ENCODE measurements at places on chromosomes 2 and 18.
A peak's percentile ranks its signal among the peaks of the same experiment; 100 is the strongest.

- no peak for DNase-seq
Measured at GRCh38 chr18:58005885-58006523, 38.0 kb upstream of the NEDD4L start.

DNA sequence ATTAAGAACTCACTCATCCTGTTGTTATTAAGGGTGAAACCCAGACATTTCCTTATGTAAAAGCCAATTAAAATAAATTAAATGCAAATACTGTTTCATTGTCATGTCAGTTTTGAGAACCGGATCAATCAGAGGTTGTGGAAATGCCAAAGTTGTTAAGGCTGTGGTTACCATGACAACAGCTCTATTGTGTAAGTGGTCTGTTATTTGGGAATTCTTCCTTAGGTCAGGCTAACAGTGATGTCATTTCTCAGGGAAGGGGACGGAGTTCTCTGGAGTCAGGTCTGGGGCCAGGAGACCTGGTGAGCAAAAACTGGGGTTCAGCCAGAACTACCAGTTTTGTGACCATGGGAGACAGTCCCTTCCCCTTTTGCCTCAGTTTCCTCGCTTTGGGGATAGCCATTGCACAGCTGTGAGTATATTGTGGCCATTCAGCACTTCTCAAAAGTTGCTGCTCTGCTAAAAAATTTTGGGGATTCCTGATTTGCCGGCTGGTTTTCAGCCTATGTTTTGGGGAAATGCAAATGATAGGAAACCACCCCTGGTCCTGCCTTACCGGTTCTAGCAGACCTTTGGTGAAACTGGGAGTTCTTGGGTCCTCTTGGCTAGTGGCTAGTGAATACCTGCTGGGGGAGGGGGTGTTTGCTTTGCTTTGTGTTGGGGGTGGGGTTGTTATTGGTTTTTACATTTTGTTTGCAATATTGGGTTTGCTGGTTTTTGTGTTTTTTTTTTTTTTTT lies 21.6 kb downstream of the HPCAL1 start:
- DNase-seq, result no peak

DNA sequence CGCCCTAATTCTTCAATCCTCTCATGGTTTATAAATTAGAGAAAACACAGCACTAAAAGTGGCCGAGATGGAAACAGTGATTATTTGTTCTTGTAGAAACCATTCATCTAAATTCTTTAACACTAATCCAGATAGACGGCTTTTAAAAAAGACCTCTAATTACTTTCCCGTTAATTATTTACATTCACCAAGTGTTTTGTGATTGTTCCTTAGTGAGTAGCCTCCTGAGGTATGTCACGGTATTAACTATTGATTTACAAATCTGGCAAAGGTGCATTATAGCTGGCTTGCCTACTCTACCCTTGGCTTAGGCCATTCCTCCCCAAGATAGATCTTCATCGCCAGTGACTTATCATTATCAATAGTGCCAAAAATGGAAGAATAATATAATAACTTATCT lies 436.4 kb upstream of the ST6GAL2 start:
- DNase-seq, result no peak

- no peak for DNase-seq
Measured at GRCh38 chr18:686339-687111, 25.9 kb downstream of the ENOSF1 start.

GRCh38 chr2:15688924-15689568 lies 97.4 kb downstream of the DDX1 start:
- no peak for DNase-seq

- DNase-seq, result no peak
Measured at GRCh38 chr2:152335726-152336118, 748 bp downstream of the FMNL2 start.

GRCh38 chr2:226813148-226813701 lies 13.6 kb upstream of the IRS1 start:
- DNase-seq, result no peak

DNA sequence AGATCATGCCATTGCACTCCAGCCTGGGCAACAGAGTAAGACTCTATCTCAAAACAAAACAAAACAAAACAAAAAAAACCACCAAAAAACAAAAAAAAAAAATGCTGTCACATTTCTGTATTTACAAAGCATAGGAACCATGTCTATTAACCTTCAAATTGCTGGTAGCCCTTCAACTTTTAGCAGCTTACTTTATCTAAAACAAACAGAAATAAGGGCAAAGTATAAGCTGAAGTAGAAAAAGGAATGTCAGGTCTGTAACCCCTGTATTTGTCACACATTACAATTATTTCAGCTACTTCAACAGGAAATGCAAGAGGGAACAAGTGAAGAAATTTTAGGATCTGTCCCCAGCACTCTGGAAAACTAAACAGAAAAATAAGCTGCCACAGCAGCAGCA lies 25.4 kb downstream of the TYMS start:
- no peak for DNase-seq

DNA sequence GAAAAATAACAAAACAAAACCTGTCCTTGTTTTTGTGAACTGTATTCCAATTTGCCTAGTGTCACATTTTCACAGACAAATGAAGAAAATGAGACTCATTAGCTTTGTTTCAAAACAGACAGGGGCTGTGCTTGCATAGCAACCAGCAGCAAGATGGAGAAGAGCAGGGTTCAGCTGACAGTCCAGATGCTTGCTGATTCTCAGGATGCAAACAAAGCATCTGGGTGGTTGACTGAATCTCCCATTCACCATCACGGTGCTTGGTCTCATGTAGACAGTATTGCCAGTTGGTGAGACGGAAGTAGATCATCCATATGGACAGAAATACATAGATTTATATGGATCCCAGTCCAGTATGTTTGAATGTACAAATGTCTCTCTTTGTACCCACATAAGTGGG lies 326.8 kb downstream of the CCDC85A start:
- DNase-seq, result no peak

- no peak for DNase-seq
Measured at GRCh38 chr2:53202063-53202462, 565.5 kb upstream of the CHAC2 start.

DNA sequence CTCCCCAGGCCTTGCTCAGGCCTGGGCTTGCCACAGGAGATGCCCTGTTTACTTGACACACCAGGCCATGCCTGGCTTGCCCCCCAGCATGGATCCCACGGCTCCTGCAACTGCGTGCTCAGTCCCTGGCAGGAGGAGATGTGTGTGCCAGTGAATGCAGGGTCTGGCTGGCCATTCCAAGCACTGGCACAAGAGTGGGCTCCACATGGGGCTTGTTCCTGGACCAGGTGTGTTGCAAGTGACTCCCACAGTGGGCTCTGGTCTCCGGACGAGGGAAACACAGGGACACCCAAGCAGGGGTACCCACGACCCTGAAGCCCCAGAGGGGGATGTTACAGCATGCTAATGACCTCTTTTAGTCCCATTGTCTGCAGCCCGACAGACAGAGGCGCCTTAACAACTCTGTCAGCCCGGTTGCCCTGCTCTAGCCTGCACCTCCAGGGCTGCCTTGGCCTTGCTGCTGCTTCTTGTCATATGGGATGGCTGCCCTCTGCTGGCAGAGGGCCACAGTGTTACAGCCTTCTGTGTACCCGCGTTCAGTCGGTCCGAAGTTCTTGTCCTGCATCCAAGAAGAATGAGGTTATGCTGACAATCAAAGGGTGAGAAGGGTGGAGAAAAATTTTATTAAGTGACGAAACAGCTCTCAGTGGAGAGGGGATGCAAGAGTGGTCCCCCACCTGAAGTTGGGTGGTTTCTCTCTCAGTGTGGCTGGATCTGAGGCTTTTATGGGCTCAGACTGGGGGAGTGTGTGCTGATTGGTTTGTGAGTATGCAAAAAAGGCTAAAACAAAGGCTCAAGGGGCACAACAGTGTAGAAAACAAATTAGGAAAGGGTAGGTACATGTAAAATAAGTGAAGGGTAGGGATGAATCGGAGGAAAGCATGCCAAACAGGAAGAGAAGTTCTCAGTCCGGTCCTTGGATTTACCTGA lies 180.4 kb downstream of the MBD5 start:
- peak; percentile 18 for DNase-seq

- no peak for DNase-seq
Measured at GRCh38 chr18:4181086-4181485, 274.0 kb downstream of the DLGAP1 start.

- no peak for DNase-seq
Measured at GRCh38 chr2:204695506-204695905, 150.2 kb downstream of the PARD3B start.

- DNase-seq, result no peak
Measured at GRCh38 chr2:36411962-36412444, 56.4 kb downstream of the CRIM1 start.

DNA sequence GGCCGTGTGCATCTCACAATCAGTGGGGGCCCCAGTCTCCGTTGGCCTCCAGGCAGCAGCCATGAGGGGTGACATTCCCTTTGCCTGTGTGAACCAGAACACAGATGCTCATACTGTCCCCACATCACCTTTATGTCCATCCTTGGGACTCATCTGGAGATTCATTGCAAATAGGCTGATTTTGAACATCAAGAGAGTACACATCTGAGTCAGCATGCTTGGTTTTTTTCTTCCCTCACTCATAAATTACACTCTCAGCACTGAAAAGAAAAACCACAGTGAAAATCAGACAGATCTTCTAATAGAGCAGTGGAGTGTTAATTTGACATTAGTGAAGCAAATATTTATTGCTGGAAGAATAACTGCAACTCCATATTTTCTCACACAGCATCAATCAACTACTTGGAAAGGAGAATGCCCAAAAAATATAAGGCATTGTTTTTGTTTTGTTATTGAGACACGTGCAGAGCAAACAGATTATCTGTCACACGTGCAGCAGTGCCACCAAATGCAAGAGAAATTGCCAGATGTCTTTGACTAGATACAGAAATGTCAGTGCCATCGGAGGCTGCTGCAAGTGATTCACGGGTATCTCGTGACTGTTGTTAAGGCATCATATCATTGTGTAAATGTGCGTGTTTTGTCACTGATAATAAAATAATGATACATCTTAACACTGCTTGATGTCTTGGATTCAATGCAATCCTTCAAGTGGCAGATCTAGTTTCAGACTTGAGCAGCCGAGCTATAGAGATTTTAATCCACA lies 10.9 kb downstream of the APCDD1 start:
- DNase-seq, result no peak

DNA sequence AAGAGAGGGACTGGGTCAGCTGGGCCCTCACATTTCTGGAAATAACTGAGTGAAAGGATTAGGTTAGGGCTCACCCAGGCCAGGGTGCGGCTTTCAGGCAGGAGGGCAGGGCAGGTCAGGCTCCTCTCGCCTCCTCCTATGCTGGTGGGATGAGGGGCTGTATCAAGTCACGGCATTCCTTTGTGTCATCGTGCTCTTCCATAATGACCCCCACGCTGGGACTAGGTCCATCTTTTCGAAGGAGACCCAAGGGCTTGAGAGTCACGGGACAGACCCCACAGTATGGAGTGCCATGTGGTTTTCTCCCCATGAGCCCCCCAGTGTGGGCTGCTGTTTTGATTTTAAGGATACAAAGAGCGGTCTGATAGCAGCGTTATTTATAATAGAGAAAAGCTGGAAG lies 137.8 kb upstream of the COPS8 start:
- no peak for DNase-seq

- DNase-seq, result no peak
Measured at GRCh38 chr2:62501794-62502500, 4.0 kb downstream of the TMEM17 start.

- DNase-seq, result no peak
Measured at GRCh38 chr2:85831735-85832134, 57.1 kb downstream of the ST3GAL5 start.

DNA sequence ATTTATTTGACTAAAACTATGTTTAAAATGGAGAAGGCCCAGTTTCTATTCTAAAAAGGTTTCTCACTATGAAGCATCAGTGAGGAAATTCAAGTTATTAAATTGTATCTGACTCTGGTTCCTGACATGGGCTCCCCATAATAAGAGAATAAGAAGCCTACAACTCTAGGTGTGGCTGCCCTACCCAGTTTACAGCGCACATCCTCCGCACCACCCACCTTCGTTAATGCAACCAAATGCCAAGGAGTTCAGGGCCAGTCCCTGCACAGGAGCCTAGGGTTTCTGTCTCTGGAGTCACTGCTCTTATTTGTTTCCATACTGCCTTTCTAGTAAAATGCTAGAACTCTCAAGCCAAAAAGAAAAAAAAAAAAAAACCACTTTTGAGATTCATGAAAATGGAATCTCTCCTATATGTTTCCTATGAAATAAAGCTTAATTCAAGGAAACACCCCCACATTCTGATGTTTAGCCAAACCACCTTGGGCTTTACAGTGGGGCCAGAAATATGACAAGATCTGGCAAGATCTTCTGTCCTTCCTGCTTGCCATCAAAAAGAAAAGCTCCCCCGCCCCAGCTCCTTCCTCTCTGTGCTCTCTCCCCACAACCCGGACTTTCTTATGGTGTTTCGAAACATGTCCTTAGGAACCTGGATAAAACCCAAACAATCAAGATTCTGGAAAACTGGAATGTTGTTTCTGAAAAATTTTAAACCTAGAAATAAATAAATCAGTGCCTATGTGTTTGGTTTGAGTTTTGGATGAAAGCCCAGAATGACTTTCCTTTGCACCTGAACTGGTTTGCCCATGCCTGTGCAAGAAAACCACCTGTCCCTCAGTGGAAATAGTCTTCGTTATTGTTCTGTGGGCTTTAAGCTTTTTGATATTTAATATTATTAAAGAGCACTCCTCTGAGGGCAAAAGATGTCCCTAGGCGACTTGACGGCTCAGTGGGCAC lies 136.7 kb downstream of the SP3 start:
- no peak for DNase-seq

DNA sequence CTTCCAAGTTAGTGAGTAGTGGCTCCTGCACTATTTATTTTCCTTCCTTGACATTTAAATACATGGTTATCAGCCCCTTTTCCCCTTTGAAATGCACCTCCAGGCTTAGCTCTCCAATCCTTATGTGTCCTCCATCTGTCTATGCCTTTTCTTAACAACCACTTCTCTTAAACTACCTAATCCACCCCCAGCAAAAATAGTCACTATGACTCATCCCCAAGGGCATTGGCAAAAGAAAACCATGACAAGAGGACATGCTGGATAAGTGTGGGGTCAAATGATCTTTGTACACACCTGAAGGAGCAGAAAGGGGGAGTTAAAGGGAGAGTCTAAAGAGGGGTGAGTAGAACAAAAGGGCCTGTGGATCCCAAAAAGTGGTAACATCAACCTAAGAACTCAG lies 127.2 kb downstream of the ANKRD44 start:
- no peak for DNase-seq

- no peak for DNase-seq
Measured at GRCh38 chr2:38733300-38733971, 17.7 kb downstream of the SRSF7 start.

- no peak for DNase-seq
Measured at GRCh38 chr18:48472610-48473009, 63.4 kb upstream of the ZBTB7C start.

- DNase-seq, result no peak
Measured at GRCh38 chr2:151106805-151107506, 154.7 kb downstream of the RBM43 start.

DNA sequence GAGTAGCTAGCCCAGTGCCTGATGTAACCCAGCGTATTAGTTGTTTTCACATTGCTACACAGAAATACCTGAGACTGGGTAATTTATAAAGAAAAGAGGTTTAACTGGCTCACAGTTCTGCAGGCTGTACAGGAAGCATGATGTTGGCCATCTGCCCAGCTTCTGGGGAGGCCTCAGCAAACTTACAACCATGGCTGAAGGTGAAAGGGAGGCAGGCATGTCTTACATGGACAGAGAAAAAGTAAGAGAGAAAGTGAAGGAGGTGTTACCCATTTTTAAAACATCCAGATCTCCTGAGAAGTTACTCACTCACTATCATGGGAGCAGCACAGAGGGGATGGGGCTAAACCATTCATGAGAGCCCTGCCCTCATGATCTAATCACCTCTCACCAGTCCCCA lies 6.1 kb upstream of the CYRIA start:
- DNase-seq, result no peak

GRCh38 chr2:215861607-215862350 lies 151.6 kb downstream of the MREG start:
- no peak for DNase-seq

All from CD4-positive, alpha-beta T cell (primary cell).